T-helper 2 cell (primary cell): ENCODE measurements at places on chromosomes 5 and 9.

DNA sequence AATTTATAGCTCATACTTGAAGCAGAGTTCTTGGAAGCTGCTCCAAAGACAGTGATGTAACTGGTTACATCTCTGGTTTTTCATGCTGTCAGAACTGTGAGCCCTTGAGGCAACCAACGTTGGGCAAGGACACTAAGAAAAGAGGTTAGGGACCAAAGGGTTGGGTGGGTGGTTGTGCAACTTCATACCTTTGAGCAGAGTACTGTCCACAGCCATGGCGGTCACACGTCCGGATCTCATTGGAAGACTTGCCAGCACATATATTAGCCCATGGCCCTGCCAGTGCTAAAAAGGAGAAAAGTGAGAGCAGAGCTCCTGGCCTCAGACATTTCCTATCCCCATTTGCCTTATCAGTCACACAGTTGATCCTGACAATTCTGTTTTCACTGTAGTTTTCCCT, 2.1 kb downstream of the LECT2 start:
- DNase-seq, result no peak

GRCh38 chr5:52985306-52985705, 3.8 kb upstream of the ITGA2 start:
- DNase-seq, result no peak

GRCh38 chr5:168047043-168047668, 244.3 kb upstream of the WWC1 start:
- DNase-seq, result no peak

DNA sequence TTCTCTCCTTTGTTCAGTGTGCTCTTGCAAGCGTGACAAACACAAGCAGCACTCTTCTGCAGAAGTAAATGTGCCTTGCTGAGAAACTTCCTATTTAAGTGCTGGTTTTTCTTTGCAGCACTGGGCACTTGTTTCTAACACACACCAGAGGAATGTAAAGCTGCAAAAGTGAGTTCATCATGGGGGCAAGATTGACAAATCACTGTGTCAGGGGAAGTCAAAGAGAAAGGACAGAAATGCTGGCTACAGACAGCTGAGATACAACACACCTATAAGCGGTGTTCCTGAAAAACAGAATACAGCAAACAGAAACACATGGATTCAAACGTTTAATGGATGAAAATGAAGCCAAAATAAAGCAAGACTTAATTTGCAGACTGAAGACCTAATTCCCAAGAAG, 19.6 kb downstream of the ROR2 start:
- no peak for DNase-seq

DNA sequence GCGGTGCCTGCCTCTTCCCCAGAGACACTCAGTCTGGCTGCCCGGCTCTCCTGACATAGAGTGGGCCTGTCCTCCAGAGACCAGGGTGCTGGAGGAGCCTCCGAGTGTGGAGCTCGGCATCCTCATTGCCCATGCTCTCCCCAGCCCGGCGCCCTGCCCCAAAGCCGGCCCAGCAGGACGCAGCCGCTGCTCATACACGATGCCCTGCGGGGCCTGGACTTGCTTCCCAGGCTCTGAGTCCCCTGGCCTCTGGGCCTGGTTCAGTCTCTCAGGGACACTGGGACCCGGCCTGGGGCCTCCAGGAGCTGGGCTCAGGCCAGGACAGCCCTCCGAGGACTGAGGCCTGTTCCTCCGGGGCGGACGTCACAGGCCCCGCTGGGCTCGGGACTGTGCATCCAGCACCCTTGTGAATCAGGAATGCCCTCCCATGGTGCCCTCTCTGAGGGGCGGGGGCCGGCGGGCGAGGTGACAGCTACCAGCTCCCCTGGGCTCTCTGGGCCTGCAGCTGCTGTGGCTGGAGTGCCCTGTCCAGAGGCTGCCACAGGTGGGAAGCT, 23.2 kb downstream of the TPPP start:
- DNase-seq, result no peak

- DNase-seq, result no peak
These were observed 1088.1 kb downstream of the NR2F1-AS1 start for GRCh38 chr5:92492908-92493307.

- DNase-seq, result no peak
These were observed 13.9 kb upstream of the PRXL2C start for GRCh38 chr9:96668868-96669534.

DNA sequence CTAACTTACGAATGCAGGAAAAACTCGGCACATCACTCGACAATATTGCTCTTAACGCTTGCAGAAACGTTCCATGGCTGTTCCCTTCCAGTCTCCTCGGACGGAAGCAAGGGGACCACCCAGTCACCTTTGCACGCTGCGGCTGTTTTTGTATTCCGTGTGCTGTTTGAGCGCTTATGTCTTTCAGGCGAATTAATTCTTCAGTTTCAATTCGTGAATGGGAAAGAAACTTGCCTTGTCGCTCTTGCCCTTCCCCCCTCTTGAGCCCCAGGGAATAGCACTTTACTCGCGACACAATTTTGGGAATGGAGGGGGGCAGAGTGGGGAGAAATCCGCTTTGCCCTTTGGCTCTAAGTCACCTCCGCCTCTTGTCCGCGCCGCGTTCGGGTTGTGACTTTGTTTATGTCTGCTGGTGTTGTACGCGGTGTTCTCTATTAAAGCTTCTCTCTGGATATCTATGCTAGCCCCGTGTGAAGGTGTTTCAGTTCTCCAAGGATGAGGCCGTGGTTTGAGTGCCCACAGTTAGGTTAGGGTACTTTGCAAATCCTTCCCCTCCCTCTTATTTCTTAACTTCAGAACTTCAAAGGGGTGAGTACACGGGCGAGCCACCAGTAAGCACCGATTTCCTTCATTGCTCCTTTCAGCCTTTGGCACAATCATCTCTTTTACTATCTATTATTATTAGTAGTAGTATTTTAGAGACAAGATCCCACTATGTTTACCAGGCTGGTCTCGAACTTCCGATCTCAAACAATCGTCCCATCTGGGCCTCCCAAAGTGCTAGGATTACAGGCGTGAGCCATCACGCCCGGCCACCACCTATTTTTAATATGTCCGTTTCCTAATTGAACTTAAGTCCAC, 2.7 kb downstream of the FOXB2 start:
- no peak for DNase-seq

GRCh38 chr9:90023861-90024260, 419.0 kb downstream of the GADD45G start:
- no peak for DNase-seq

DNA sequence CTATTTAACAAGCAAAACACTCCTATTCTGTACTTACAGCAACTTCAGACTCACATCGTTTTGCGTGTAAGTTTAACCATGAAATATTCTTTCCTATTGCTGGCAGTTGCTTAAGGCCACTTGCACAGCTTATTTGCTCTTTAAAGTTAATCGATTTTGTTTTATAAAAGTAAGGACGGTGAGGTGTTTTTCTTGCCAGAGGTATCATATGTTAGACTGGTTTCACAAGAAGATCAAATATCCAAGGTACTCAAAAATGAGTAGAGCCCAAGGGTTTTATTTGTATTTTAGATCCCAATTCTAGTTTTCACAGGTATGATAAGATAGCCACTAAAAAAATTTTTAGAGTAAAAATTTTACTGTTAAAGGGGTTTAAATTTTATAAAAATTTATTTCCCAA, 16.2 kb downstream of the CLINT1 start:
- no peak for DNase-seq

- no peak for DNase-seq
These were observed 115.2 kb downstream of the SIL1 start for GRCh38 chr5:139082813-139083498.

GRCh38 chr5:111183064-111183463, 41.1 kb upstream of the CAMK4 start:
- no peak for DNase-seq

- no peak for DNase-seq
These were observed 207.1 kb downstream of the DCP2 start for GRCh38 chr5:113183694-113184093.

- DNase-seq, result no peak
These were observed 70.3 kb downstream of the ZSWIM6 start for GRCh38 chr5:61402244-61402823.

DNA sequence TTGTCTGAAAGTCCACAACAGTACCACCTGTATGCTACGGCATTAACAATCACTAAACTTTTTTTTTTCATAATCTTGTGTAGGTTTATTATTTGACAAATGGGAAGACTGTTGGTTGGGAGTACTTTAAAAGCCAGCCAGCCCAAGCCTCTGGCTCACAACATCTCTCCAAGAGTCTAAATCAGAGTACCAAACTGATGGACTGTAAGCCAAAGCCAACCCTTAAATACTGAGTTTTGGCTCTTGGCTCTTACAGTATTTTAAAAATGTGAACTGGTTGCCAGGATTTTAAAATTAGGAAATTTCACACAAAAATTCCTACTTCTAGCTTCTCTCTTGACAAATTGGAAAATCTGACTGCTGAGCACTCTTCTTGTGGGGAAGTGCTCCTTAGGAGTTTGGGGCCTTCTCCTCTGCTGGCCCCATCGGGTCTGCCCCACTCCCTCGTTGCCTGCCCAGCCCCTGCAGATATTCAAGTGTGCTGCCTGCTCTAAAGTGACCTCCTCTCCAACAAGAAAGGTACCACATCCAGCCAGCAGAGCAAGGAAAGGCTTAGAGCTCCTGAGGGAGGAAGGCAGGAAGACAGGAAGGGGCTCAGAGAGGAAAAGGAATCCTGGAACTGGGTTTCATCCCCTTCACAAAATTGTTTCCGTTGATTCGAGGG, 21.8 kb upstream of the TMOD1 start:
- no peak for DNase-seq

- no peak for DNase-seq
These were observed 165.0 kb downstream of the DROSHA start for GRCh38 chr5:31366941-31367340.

GRCh38 chr5:135309391-135310327, 89.4 kb downstream of the MACROH2A1 start:
- no peak for DNase-seq

GRCh38 chr9:99351647-99352046, 129.6 kb downstream of the SEC61B start:
- DNase-seq, result no peak

DNA sequence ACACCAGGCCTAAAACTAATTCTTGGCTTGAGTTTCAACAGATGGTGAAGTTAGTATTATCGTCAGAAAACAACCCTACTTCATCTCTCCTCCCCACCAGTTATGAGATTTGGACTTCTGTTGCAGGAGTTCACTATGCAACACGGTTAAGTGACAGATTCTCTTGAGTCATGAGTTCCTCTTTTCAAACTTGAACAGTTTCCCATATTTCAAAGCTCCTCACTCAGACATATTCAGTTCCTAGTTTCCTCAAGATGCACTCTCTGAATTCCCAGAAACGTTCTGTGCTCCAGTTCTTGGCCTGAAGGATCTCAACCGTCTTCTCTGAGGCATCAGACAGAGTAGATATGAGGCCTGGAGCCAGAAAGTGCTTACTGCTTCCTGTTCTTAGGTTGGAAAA, 7.3 kb upstream of the PTGER4 start:
- no peak for DNase-seq

GRCh38 chr5:83848941-83849340, 128.3 kb upstream of the HAPLN1 start:
- DNase-seq, result no peak

- no peak for DNase-seq
These were observed 269.0 kb upstream of the MPDZ start for GRCh38 chr9:13548535-13548934.

- no peak for DNase-seq
These were observed 145.4 kb upstream of the RAD23B start for GRCh38 chr9:107137495-107138202.

GRCh38 chr5:59832577-59833301, 60.8 kb downstream of the PDE4D start:
- no peak for DNase-seq

- no peak for DNase-seq
These were observed 5.6 kb upstream of the PPP2R2B start for GRCh38 chr5:146884066-146884626.
